ENCODE measurements at places on chromosomes 3 and 15.
A peak's percentile ranks its signal among the peaks of the same experiment; 100 is the strongest.

- no peak for DNase-seq
These were observed 88.4 kb upstream of the TBC1D5 start for GRCh38 chr3:17830788-17831187.

GRCh38 chr15:25933456-25934158, 70.5 kb upstream of the ATP10A start:
- DNase-seq = peak; percentile 70

- DNase-seq = no peak
These were observed 374.9 kb downstream of the PLCL2 start for GRCh38 chr3:17259685-17260084.

- DNase-seq = peak; percentile 40
These were observed 3.3 kb downstream of the RAB8B start for GRCh38 chr15:63192619-63193206.

GRCh38 chr3:153976891-153977554, 144.2 kb upstream of the ARHGEF26 start:
- DNase-seq = no peak

DNA sequence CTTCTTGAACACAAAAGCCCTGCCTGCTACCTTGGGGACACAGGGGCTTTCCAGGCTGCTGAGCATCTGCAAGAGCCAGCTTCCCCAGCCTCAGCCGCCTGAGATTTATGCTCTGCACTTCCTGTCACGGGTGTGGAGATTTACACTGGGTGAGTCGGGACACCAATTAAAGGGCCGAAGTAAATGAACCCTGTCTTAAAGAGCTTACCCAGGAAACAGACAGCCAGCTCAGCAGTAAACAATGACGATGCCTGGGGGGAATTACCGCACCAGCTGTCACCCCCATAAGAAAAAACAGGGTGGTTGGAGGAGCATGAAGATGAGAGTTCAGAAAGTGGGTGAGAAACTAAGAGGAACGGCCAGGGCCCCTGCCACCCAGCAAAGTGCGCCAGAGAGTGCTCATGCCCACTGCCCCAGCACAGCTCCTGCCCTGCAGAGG, 37.5 kb upstream of the IQSEC1 start:
- no peak for DNase-seq

DNA sequence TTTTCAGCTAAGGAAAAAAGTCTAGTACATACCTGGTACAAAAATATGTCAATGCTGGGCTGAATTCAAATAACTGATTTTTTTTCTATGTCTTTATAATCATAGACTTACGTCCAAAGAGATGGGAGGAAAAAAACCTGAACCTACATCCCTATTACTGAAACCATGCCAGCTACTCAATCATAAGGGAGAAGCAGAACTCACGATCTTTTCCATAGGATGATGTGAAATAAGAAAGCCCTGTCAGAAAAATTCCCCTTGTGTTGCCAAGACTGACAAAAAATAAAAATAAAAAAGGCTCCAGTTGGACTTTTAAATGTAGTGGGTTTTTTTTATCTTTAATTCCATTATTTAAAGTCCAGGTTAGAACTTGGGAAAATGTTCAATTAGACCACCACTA, 3.3 kb downstream of the MSL2 start:
- DNase-seq = no peak

- DNase-seq = no peak
These were observed 403.5 kb upstream of the CBLB start for GRCh38 chr3:106272302-106272701.

- DNase-seq = peak; percentile 19
These were observed 3.3 kb downstream of the LYSMD4 start for GRCh38 chr15:99729920-99730319.

- no peak for DNase-seq
These were observed 155.2 kb downstream of the FBLN2 start for GRCh38 chr3:13704174-13704573.

- no peak for DNase-seq
These were observed 269.0 kb downstream of the ZNF385D start for GRCh38 chr3:21481991-21482390.

All from stimulated activated CD4-positive, alpha-beta T cell treated with anti-CD3 and anti-CD28 coated beads, Interleukin-4, amount 100 ng/mL, for 24 hours (primary cell).